Epithelial cell of proximal tubule (primary cell): ENCODE measurements at places on chromosomes 12 and 14. TPM values are rescaled to one million over a fixed set of nuclear protein-coding genes. Genes with fewer than 3 reads are reported as not detected.

DNA sequence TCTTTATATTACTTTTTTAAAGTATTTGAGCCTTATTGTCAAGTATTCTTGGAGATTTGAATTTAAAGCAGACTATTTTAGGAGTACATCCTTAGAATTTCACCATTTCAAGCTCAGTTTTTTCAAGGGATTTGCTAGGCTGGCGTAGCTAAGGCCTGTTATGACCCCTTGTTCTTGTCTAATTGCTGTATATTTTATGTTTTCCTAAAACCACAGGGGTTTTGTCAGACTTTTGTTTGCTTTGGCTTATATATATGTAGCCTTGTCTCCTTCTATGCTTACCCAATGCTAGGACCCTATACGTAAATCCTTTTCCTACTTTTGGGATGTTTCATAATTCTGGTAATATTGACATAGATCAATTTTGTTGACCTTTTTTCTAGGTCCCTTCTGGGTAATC, 147.0 kb upstream of the SYT10 start:
- DNase-seq: no peak

- no peak for DNase-seq
These were observed 2.0 kb upstream of the PELI2 start for GRCh38 chr14:56115976-56116893.

DNA sequence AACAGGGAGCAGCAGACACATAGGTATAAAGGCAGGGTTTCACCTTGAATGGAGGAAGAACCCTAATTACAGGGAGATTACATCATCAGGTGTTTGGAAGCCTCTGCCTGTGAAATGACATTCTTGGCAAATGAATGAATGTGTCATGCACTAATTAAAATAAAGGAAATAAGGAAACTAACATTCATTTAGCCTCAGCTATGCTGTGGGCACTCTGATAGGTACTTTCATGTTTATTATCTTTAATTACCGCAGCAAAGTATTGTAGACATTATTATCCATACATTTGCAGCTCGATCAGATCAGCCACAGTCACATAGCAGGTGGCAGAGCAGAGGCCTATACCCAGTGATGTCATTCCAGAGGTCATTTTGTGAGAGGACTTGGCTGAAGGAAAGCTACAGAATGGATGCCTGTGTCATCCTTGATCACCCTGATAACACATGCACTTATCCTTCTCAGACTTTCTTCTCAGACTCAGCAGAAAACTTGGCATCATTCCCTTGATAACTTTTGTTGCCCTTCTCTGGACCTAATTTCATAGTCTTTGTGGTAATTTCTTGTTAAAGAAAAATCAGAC, 18.4 kb downstream of the ZNF664 start:
- DNase-seq: no peak

DNA sequence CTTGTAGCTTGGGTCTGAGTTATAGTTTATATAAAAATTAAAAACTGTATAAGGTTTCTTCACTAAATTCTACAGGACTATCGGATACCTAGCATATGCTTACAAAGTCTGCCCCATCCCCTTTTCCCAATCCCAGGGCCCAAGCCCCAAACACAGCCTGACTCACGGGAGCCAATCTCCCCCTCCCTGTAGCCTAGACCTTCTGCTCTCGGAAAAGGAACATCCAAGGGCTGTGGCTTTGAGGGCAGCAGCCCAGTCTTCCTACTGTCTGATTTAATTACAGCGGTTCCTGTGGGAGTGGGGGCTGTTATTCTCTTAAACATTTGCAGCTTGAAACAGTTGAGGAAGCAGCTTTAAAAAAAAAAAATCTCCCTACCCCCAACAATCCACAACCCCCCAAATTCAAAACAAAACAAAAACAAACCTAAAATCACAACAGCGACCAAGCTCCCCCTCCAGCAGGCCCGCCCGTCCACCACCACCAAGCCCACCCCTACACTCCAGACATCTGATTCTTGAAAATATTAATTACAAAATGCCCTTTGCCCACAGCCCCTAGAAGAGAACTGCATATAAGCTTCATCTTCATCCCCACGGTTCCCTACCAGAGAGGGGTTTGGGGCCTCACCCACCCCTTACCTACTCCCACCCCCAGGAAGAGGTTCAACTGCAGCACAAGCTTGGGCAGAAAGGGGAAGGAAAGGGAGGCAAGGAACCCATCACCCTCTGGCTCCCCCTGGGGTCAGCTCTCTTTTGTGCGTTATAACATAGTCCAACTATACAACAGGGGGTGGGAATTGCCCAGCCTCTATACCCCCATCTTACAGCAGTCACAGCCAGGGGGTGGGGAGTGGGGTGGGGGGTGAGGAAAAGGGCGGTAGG, 1.1 kb upstream of the PRKAG1 start:
- DNase-seq: no peak

GRCh38 chr14:70078329-70078728, 110.4 kb downstream of the SLC8A3 start:
- DNase-seq: no peak

DNA sequence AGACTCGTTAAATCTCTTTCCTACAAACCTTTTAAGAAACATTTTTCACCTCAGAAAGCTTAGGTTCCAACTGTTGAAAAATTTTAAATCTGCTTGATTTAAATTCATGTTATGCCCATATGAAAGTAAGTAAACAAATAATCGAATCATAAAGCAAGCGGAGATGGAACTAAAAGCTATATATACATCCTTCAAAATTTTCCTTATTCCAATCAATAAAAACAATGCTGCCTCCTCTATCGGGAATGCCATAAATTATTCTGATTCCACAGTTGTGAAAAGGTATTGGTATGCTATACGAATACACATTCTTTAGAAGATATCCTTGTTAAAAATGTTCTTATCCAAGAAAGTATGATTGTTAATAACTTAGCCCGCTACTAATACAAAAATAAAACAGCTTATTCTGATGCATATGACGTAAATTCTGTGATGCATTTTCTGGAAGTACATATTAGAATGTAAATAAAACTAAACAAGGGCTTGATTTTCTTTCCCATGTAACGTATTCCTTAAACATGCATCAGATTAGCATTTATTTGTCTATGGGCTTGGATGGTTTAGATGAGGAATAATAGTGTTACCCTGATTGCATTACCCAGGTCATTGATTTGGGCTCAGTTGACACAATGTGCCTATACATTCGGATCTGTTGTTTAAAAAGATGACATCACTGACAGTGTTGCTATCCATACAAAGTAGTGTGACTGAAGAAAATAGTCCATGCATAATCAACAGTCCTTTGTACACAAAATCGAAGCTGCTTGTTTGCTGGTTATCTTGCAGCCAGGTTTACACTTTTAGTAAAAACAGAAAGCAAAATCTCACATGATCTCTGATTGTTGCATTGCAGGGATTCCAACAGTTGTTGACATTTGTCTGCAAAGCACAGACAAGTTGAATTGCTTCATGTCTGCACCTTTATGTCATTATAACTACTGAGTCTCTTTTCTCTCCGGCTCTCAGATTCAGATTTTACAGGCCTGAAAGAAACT, 656 bp upstream of the DTD2 start:
- no peak for DNase-seq

DNA sequence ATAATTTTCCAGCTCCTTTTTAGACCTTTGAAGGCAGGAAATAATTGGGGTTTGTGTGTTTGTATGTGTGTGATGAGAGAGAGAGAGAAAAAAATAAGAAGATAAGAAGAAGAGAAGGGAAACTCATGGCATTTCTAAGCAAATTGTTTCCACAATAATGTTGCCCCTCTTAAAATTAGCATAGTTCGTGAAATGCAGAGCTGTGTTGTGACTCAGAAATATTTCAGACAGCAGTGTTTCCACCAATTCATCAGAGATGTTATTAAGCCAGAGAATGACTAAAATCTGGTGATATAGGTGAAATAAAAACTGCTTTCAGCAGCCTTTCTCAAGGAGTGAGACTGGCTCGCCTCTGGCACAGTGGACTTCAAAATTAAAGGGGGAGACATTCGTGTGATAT, 65.9 kb upstream of the ARHGAP5 start:
- no peak for DNase-seq

The EXOC3L4 gene
- 0.17 TPM in 1 of 2 replicates, not detected in the other for total RNA-seq

The DNAH10 gene
- 0.17 TPM in 1 of 2 replicates, not detected in the other for total RNA-seq

The CYP46A1 gene
- under 0.01 TPM in 1 of 2 replicates, not detected in the other for total RNA-seq

The NPFF gene
- not detected in 2 replicates for total RNA-seq

The RPL10L gene
- total RNA-seq: not detected in 2 replicates
